ENCODE measurements at places on chromosomes 3 and 15.

- DNase-seq = no peak
Measured at GRCh38 chr3:21170964-21171363, 580.0 kb downstream of the ZNF385D start.

- DNase-seq = no peak
Measured at GRCh38 chr3:24167429-24167828, 222.3 kb downstream of the NR1D2 start.

DNA sequence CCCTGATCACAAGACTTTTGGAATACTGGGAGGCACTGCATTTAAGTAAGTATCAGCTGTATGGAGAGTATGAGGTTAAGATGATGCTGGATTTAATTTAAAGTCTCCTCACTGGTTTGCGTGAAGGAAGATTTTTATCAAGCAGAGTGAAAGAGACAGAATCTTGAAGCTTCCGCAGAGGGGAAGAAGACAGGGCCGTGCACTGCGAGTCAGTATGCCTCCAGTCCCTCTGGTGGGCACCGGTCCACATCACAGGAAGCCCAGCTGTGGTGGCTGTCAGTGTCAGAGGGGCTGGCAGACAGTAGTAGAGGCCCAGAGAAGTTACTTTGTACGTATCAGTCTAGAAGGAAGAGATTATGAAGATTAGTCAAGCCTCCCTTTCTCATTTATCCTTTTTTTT, 379.0 kb upstream of the TPRG1 start:
- no peak for DNase-seq

DNA sequence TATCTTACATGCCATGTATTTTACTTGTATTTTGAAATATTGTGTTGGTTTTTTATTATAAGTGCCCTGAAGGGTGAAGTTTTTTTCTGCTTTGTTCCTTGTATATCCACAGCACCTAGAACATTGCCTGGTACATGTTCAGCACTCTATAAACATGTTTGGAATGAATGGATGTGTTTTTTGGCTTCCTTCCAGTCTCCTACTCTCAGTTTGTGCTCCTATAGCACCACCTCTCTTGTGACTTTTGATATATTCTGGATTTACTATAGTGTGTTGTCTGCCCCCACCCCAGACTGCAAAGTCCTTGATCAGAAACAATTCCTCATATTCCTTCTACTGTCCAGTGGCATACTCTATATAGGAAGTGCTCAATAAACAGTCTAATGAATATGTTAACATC, 60.6 kb downstream of the PLCL2 start:
- DNase-seq = no peak

- peak; percentile 59 for DNase-seq
Measured at GRCh38 chr3:194142156-194142910, 6.4 kb downstream of the HES1 start.

DNA sequence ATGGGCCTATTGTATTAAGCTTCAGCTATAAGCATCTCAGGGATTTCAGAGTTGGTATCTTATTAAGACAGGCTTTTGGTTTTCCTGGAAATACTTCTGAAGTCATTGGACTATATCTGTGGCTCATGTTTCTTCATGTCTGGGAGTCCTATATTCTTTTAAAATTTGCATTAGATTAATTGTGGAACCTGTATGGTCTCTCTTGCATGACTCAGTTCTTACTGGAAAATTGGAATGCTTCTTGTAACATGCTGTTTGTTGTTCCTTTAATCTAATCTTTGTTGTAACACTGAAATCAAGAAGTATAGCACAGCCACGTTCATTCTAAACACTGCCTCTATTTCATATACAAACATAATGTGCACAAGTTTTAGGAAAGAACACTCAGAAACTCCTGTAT, 208.1 kb downstream of the RBMS3 start:
- no peak for DNase-seq

DNA sequence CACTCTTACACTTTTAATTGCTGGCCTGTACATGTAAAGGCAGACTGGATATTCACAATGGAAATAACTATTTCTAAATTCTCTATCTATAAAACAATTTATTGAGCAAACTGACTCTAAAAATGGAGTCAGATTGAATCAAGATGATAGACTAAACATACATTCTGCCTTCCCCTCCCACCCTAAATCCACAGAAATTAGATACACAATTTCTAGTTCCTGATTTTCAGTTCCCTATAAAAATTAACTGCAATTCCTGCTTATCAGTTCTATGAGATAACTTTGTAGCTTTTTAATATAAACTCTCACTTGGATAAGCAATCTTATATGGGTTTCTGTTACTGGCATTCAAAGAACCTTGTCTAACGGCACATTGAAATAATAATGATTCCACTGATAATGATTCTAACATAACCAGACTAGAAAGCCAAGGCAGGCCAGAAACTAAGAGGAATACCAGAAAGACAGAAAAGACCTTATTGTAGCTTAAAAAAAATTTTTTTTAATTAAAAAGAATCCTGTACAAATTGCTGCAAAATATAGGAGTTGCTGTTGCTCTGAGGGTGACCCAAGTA, 33.1 kb downstream of the TBC1D5 start:
- no peak for DNase-seq

- no peak for DNase-seq
Measured at GRCh38 chr3:189941125-189941524, 179.6 kb downstream of the P3H2 start.

DNA sequence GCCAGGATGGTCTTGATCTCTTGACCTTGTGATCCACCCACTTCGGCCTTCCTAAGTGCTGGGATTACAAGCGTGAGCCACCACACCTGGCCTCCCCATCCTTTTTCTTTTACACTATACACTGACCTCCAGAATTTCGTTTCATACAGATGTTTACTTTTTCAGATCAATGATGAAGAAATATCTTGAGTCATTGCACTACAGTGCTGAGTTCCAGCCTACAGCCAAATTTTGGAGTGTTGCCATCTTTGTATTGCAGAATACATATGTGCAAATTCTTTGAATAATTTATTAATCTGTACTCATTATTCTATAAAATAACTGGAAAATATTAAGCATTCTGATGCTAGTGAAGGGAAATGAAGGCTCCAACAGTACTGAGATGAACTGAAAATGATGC, 12.5 kb downstream of the ZPLD1 start:
- no peak for DNase-seq

DNA sequence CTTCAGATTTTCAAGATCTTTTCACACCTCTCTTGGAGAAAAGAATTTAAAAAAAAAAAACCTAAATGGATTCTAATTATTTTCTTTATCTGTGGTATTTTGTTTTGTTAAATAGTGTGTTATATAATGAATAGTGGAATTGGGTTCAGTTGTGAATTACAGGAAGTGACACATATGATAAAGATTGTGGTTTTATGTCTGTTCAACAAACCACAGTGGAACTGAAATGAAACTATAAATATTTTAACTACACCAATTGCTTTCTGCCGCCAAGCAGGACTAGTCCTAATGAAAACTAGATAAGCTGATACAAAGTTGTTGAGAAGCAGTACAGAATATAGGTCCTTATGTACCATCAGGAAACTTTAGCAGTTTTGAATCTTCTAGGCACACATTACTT, 121.6 kb downstream of the UBE2E2 start:
- no peak for DNase-seq

DNA sequence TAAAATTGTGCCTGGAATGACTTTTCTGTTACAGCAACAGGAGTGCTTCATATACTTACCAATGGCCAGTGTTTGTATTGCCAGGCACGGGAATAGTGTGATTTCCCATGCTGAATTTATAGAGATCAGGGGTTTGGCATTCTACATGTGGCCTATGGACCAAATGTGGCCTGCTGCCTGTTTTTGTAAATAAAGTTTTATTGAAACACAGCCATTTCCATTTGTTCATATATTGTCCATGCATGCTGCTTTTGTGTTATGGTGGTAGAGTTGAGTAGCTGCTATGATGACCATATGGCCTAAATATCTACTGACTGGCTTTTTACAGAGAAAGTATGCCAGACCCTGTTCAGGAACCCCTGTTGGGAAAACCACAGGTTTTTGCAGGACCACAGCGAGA, 55.6 kb downstream of the SLCO3A1 start:
- DNase-seq = no peak

DNA sequence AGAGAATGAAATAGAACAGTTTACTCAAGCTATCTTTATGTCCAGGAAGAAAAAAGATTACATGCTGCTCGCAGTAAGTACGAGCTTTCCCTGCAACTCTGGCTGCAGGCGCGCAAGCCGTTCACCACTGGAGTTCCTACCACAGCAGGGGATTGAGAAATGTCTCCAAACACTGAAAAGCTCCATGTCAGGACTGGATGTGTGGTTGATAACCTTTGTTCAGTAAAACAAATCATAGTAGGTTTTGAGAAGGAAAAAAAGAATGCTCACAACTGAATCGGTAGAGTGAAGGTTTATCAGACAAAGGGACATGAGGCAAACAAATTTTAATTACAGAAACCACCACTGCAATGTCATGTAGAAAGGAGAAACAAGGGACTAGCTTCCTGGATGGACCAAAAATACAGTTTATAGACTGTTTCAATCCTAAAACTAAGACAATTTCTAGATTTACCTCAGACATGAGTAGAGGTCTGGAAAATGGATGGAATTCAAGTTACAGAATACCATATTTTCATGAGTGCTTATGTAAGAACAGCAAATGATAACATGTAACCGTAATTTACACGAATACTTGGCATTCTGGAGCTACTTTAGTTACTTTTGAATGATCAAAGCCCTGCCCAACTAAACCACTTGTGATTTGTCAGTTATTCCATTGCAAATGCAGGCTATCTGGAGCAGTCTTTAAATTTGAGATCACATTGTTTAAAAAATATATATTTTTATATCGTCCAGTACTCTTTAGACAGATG, 471.1 kb downstream of the SHQ1 start:
- DNase-seq = no peak

GRCh38 chr3:186481526-186481925, 62.7 kb downstream of the CRYGS start:
- no peak for DNase-seq

- no peak for DNase-seq
Measured at GRCh38 chr3:57383406-57383805, 90.9 kb upstream of the ASB14 start.

DNA sequence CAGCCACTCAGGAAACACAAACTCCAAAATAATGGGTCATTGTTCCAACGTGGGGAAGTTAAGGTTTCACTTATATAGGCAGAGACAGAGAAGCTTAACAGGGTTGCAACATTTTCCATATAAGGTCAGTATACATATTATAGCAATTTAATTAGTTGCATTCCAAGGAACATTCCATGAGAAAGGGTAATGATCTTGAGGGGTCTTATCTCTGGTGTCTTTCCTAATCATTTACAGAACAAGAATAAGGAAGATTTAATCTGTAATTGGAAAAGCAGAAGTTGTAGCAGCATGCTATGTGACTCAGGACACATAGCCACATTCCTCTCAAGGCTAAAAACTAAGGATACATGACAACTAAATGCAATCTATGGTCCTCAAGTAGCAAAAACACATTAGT, 4.9 kb downstream of the MNS1 start:
- DNase-seq = no peak

- DNase-seq = no peak
Measured at GRCh38 chr3:102030661-102031060, 181.3 kb downstream of the NFKBIZ start.

DNA sequence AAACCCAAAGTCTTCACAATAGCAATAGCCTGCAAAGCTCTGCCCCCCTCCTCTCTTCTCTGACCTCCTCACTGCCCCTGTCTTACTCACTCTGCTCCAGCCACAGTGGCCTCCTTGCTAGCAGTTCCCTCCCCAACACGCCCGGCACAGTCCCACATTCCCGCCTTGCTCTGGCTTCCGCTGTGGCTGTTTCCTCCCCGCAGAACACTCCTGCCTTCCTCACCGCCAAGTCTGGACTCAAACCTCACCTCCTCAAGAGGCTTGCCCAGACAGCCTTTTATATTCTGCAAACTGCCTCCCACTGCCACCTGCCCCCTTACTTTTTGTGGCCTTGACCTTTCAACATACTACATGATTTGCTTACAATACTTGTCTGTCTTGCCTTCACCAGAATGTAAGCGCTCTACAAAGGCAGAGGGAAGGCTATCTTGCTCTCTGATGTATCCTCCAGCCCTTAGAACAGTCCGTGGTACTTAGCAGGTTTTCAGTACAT, 406 bp upstream of the MPI start:
- no peak for DNase-seq

GRCh38 chr3:152380043-152380442, 111.3 kb downstream of the MBNL1 start:
- no peak for DNase-seq

GRCh38 chr3:45611628-45612081, 17.1 kb downstream of the LIMD1 start:
- DNase-seq = no peak

GRCh38 chr3:128488636-128488990, 4.4 kb downstream of the GATA2 start:
- no peak for DNase-seq

DNA sequence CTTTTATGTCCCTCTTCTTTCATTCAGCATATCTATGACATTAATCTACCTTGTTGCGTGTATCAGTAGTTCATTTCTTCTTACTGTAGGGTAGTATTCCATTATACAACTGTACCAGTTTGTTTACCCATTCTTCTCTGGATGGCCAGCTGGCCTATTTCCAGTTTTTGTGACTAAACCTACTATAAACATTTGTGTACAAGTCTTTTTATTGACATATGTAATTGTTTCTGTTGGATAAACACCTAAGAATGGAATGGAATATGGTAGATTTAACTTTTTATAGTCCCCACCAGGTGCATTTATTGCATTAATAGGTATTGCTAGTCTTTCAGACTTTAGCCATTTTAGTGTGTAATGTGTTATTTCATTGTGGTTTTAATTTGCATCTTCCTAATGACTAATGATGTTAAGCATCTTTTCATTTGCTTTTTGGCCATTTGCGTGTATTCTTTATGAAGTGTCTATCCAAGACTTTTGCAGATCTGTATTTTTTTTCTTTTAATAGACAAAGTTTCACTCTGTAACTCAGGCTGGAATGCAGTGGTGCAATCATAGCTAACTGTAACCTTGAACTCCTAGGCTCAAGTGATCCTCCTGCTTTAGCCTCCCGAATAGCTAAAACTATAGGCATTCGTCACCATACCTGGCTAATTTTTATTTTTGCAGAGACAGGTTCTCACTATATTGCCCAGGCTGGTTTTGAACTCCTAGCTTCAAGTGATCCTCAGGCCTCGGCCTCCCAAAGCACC, 41.9 kb upstream of the XRN1 start:
- no peak for DNase-seq
